Gastrocnemius medialis (tissue), 4 donors: ENCODE measurements at places on chromosomes 16 and 17. TPM values are rescaled to one million over a fixed set of nuclear protein-coding genes. Genes with fewer than 3 reads are reported as not detected.

DNA sequence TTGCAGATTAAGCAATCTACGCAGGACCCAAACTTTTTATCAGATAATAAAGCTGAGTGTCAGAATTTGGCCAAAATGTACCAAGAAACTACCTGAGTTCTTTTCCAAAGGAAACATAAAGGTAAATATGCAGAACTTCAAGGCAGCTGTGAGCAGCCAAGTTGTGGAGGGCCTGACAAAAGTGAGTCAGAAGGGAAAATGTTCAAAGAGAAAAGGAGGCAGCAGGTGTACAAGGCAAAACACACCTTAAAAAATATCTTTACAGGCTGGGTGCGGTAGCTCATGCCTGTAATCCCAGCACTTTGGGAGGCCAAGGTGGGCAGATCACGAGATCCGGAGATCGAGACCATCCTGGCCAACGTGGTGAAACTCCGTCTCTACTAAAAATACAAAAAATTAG lies 7.0 kb upstream of the KANSL1 start:
- no peaks in the 10 kb centered on the region for H3K27me3 ChIP-seq
- H3K36me3 ChIP-seq, result no peaks in the 10 kb centered on the region
- H3K4me3 ChIP-seq, result no peak overlapping the region
- DNase-seq, result no peak

DNA sequence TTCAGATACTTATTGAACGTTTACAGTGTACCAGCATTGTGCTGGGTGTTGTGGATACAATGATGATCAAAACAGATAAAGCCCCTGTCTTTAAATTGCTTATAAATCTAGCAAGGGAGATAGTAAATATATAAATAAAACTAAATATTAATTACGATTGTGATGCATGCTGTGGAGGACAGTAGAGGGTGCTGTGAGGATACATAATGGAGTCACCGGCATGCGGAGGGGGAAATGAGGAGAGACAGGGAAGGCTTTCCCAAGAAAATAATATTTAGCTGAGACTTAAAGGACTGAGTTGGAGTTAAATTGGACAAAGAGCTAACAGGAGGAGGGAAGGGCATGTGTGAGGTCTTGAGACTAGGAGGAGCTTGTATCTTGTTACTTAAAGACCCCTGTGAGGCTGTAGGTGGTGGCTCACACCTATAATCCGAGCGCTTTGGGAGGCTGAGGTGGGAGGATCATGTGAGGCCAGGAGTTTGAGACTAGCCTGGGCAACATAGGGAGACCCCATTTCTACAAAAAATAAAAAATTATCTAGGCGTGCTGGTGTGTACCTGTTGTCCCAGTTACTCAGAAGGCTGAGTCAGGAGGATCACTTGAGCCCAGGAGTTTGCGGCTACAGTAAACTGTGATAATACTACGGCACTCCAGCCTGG lies 2.4 kb downstream of the DHRS7B start:
- no peak overlapping the region for H3K4me3 ChIP-seq
- no peaks in the 10 kb centered on the region for H3K27me3 ChIP-seq
- H3K36me3 ChIP-seq, result no peaks in the 10 kb centered on the region
- DNase-seq, result peak; percentile 59

DNA sequence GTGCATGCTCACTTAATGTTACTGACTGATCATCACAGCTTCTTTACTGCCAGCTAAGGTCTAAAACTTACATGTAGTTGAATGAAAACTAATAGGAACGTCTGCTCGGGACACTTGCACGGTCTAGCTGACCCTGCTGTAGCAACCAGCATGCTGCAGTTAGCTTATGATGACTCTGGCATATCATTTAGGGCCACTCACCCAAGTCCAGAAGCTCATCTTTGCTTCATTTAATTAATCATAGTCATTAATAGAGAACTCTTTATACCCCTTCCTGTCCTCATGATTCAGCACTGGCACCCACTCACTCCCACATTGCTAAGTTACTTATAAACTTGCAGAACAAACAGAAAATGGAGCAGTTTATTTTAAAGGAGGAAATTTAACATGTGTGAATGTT lies 136.3 kb downstream of the NLK start:
- no peak for DNase-seq
- no peak overlapping the region for H3K4me3 ChIP-seq
- H3K36me3 ChIP-seq, result no peaks in the 10 kb centered on the region
- H3K27me3 ChIP-seq, result no peaks in the 10 kb centered on the region
- no peak overlapping the region for H3K27ac ChIP-seq
- no peaks in the 10 kb centered on the region for H3K4me1 ChIP-seq

GRCh38 chr17:29661213-29661612 lies 38.5 kb upstream of the CORO6 start:
- H3K27me3 ChIP-seq, result no peaks in the 10 kb centered on the region
- no peak for DNase-seq

GRCh38 chr16:29747947-29748759 lies 2.4 kb upstream of the C16orf54 start:
- H3K27me3 ChIP-seq, result no peaks in the 10 kb centered on the region
- H3K27ac ChIP-seq, result no peak overlapping the region
- DNase-seq, result no peak
- no peaks in the 10 kb centered on the region for H3K36me3 ChIP-seq
- no peak overlapping the region for H3K4me3 ChIP-seq

DNA sequence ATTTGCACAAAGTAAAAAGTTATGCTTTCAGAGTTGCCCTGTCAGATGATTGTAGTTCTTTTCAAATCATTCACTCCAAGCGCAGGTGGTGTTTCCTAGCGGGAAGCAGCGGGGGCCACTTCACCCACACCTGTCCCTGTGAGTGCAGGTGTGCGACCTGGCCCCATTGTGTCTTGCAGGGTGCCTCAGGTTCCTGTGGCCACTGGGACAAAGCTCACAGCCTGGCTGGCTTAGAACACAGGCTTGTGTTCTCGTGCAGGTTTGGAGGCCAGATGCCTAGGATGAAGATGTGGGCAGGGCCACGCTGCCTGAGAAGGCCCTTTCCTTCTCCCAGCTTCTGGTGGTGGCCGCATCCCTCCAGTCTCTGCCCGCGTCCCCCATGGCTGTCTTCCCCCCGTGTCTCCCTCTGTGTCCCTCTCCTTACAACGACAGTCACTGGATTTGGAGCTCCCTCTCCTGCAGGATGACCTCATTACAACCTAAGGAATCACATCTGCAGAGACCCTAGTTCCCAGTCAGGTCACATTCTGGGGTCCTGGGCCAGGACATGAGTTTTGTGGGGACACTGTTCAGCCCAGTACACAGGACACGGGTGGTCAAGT lies 90.5 kb downstream of the NPIPB11 start:
- no peak overlapping the region for H3K27ac ChIP-seq
- DNase-seq, result no peak
- H3K4me3 ChIP-seq, result no peak overlapping the region
- H3K27me3 ChIP-seq, result no peaks in the 10 kb centered on the region

- no peaks in the 10 kb centered on the region for H3K27me3 ChIP-seq
- no peaks in the 10 kb centered on the region for H3K36me3 ChIP-seq
- no peaks in the 10 kb centered on the region for H3K4me1 ChIP-seq
- no peak for DNase-seq
These were observed 112.8 kb downstream of the CLEC16A start for GRCh38 chr16:11056993-11057649.

- DNase-seq, result no peak
- H3K27me3 ChIP-seq, result peaks cover 30% of the 10 kb centered on the region
- no peaks in the 10 kb centered on the region for H3K4me1 ChIP-seq
- H3K4me3 ChIP-seq, result no peak overlapping the region
- H3K27ac ChIP-seq, result no peak overlapping the region
These were observed 7.4 kb downstream of the GIP start for GRCh38 chr17:48960834-48961515.

- H3K27me3 ChIP-seq, result no peaks in the 10 kb centered on the region
- no peak overlapping the region for H3K27ac ChIP-seq
- no peak for DNase-seq
- no peak overlapping the region for H3K4me3 ChIP-seq
- H3K36me3 ChIP-seq, result no peaks in the 10 kb centered on the region
These were observed 235.1 kb upstream of the NLRP1 start for GRCh38 chr17:5819396-5819795.

DNA sequence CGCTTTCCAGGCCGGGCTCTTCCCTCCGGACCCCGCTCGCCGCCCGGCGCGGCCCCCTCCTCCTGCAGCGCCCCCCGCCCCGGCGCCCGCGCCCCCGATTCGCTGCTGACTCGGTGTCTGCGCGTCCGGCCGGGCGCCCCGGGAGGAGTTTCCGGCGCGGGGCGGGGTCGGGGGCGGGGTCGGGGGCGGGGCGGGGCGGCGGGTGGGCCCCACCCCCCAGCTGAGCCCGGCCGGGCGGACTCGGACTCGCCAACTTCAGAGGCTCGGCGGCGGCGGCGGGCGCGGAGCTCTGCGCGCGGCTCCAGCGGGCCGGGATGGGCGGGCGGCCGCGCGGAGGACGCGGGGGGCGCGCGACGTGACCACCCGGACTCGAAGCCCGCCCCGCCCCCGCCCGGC lies at the start of gene METRNL:
TSS of gene METRNL (plus strand) at position 258 of the 396 bp plus-strand sequence. CDS start 207 bp downstream, outside the sequence.
- peaks cover 10% of the 10 kb centered on the region for H3K4me1 ChIP-seq
- peaks cover 13% of the 10 kb centered on the region for H3K27me3 ChIP-seq
- peak; percentile 58 for DNase-seq
- H3K36me3 ChIP-seq, result no peaks in the 10 kb centered on the region
- H3K27ac ChIP-seq, result peak within 1 kb of the TSS; percentile 60

- no peak overlapping the region for H3K27ac ChIP-seq
- H3K27me3 ChIP-seq, result no peaks in the 10 kb centered on the region
- H3K4me3 ChIP-seq, result no peak overlapping the region
- H3K36me3 ChIP-seq, result no peaks in the 10 kb centered on the region
- H3K4me1 ChIP-seq, result no peaks in the 10 kb centered on the region
- no peak for DNase-seq
These were observed 8.8 kb upstream of the GFAP start for GRCh38 chr17:44924107-44924544.

DNA sequence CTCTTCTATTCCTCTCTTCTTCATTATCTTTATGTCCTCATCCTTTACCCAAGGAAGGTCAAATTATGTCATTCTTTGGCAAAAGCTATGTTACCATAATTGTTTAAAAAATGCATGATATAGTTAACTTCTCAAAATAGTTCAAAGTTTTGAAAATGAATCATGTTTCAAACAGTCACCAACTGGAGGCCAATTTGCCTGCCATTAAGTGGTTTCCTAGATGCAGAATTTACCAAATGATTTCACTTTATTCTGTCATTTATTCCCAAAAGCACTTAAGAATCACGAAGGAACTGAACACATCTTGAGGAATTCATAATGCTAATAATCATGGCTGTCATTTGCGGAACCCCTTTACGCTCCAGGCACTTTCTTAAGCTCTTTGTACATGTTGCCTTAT lies 190.9 kb upstream of the CDH11 start:
- no peak overlapping the region for H3K4me3 ChIP-seq
- no peaks in the 10 kb centered on the region for H3K27me3 ChIP-seq
- H3K27ac ChIP-seq, result no peak overlapping the region
- peaks cover 23% of the 10 kb centered on the region for H3K4me1 ChIP-seq

GRCh38 chr16:76277460-76278030 lies 344 bp downstream of the CNTNAP4 start:
- no peak for DNase-seq
- H3K27ac ChIP-seq, result no peak overlapping the region
- no peaks in the 10 kb centered on the region for H3K4me1 ChIP-seq
- no peaks in the 10 kb centered on the region for H3K36me3 ChIP-seq
- no peaks in the 10 kb centered on the region for H3K27me3 ChIP-seq

- peak within 1 kb of the TSS; percentile 83 for H3K27ac ChIP-seq
- H3K4me1 ChIP-seq, result peaks cover 26% of the 10 kb centered on the region
- peak within 1 kb of the TSS; percentile 98 for H3K4me3 ChIP-seq
- DNase-seq, result peak; percentile 86
- H3K36me3 ChIP-seq, result no peaks in the 10 kb centered on the region
These were observed at the start of gene CRLF3 for GRCh38 chr17:30824356-30825145. Gene CRLF3, minus strand, starts transcription at chr17:30824692. Its CDS starts 41 bp downstream, at chr17:30824651.

- no peak overlapping the region for H3K27ac ChIP-seq
- no peaks in the 10 kb centered on the region for H3K27me3 ChIP-seq
- H3K36me3 ChIP-seq, result no peaks in the 10 kb centered on the region
- DNase-seq, result no peak
- no peak overlapping the region for H3K4me3 ChIP-seq
These were observed 179.6 kb downstream of the AIPL1 start for GRCh38 chr17:6255322-6255721.

DNA sequence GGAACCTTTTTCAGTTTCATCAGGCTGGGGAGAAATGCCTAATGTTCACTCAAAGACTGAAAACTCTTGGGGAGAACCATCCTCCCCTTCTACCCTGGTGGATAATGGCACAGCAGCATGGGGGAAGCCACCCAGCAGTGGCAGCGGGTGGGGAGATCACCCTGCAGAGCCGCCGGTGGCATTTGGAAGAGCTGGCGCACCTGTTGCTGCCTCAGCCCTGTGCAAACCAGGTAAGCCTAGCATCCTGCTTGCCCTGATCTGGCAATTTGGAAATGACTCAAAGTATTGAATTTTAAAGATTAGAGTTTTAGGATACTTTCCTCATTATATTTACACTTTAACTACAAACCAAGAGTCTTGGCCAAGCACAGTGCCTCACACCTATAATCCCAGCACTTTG lies 63.8 kb downstream of the TMC6 start:
- H3K27ac ChIP-seq, result no peak overlapping the region
- H3K4me3 ChIP-seq, result no peak overlapping the region
- H3K36me3 ChIP-seq, result no peaks in the 10 kb centered on the region
- no peak for DNase-seq
- H3K27me3 ChIP-seq, result no peaks in the 10 kb centered on the region

DNA sequence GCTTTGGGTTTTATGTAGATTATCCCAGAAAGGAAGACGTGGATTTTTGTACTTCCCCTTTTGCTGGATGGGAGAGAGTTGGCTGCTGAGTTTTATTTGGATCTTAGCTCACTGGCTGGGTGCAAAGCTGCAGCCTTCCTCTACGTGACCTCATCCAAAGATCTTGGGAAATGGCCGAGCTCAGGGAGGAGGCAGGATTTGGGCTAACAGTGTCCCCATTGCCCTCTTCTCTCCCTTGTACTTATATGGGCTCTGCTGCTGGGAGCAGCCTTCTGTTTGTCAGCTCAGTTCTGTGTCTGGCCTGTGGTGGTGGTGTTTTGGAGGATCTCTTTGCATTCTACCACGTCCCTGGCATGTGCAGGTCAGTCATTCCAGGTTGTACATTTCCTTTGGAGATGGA lies 2.0 kb downstream of the AOC3 start:
- peak overlapping the region; percentile 21 for H3K4me3 ChIP-seq
- H3K27ac ChIP-seq, result peak overlapping the region; percentile 61
- H3K27me3 ChIP-seq, result no peaks in the 10 kb centered on the region
- no peaks in the 10 kb centered on the region for H3K36me3 ChIP-seq

DNA sequence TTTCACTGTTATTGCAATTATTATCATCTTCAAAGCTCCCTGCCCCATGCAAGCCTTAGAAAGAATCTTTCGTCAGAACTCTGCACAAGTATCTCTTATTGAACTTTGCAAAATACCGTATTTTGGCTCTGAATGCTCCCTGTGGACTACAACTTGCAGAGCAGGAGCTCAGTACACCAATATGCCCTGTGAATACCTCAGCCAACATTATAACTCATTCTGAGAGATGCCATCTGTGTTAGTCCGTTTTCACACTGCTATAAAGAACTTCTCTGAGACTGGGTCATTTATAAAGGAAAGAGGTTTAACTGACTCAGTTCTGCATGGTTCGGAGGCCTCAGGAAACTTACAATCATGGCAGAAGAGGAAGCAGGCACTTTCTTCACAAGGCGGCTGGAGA lies 87.2 kb upstream of the XYLT1 start:
- H3K4me1 ChIP-seq, result no peaks in the 10 kb centered on the region
- H3K27ac ChIP-seq, result no peak overlapping the region
- DNase-seq, result no peak
- no peak overlapping the region for H3K4me3 ChIP-seq
- no peaks in the 10 kb centered on the region for H3K27me3 ChIP-seq
- no peaks in the 10 kb centered on the region for H3K36me3 ChIP-seq

Gene CES1
- 5.1 TPM for total RNA-seq

Gene ALDH3A1
- total RNA-seq, result not detected

Gene MARCHF10
- not detected for total RNA-seq

Gene SLC12A3
- total RNA-seq, result not detected

Gene CHMP1A
- total RNA-seq, result 75.9 TPM

Gene CACNG1
- total RNA-seq, result 120 TPM

Gene HAP1
- total RNA-seq, result not detected

Gene RMI2
- total RNA-seq, result 0.44 TPM
